ENCODE measurements at places on chromosomes 16 and 17. TPM values are rescaled to one million over a fixed set of nuclear protein-coding genes. Genes with fewer than 3 reads are reported as not detected.

DNA sequence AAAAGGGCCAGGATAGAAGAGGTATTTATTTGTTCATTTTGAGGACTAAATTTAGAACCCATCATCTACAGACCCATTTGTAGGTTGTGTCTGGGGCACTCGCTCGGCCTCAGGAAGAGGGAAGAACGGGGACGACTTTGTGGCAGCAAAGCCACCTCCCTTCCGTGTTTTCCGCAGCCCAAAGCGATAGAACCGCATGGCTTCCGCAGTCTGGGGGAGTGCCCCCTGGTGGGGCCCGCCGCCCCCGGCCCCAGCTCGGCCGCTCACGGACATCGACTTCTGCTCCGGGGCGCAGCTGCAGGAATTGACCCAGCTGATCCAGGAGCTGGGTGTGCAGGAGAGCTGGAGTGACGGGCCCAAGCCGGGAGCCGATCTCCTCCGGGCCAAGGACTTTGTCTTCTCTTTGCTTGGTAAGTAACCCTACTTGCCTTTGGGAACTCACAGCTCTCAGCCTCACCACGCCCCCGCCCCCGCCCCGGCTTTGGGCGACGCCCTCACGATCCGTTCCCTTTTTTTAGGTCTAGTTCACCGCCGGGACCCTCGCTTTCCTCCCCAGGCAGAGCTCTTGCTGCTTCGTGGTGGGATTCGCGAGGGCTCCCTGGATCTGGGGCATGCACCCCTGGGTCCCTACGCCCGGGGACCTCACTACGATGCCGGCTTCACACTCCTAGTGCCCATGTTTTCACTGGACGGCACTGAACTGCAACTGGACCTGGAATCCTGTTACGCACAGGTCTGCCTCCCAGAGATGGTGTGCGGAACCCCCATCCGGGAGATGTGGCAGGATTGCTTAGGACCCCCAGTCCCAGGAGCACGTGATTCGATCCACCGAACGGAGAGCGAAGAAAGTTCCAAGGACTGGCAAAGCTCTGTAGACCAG is 681 bp downstream of the TMEM102 start:
- DNase-seq = peak; percentile 70

GRCh38 chr16:8929086-8929748 is 34.5 kb downstream of the USP7 start:
- DNase-seq = no peak

GRCh38 chr17:57406131-57406980 is 150.0 kb downstream of the MSI2 start:
- peak; percentile 58 for DNase-seq

- peak; percentile 93 for DNase-seq
Observed at GRCh38 chr17:44794851-44795413, 35.2 kb downstream of the GJC1 start.

GRCh38 chr16:57358527-57359095 is at the start of gene CCL22:
Gene CCL22, plus strand, starts transcription at chr16:57358783. Its CDS starts 34 bp downstream, at chr16:57358817.
- no peak for DNase-seq

GRCh38 chr16:50615891-50616290 is 65.2 kb downstream of the SNX20 start:
- no peak for DNase-seq

- peak; percentile 78 for DNase-seq
Observed at GRCh38 chr17:32319548-32319905, 22.4 kb downstream of the C17orf75 start.

- no peak for DNase-seq
Observed at GRCh38 chr17:18267366-18267765, 6.9 kb downstream of the MIEF2 start.

GRCh38 chr17:76411247-76411646 is 26.8 kb downstream of the SPHK1 start:
- no peak for DNase-seq

GRCh38 chr16:78892951-78893733 is 707.4 kb downstream of the MAF start:
- peak; percentile 21 for DNase-seq

GRCh38 chr16:24731722-24732419 is 2.4 kb downstream of the TNRC6A start:
- no peak for DNase-seq

GRCh38 chr17:49457564-49458535 is 37.2 kb upstream of the NGFR start:
- DNase-seq = no peak

DNA sequence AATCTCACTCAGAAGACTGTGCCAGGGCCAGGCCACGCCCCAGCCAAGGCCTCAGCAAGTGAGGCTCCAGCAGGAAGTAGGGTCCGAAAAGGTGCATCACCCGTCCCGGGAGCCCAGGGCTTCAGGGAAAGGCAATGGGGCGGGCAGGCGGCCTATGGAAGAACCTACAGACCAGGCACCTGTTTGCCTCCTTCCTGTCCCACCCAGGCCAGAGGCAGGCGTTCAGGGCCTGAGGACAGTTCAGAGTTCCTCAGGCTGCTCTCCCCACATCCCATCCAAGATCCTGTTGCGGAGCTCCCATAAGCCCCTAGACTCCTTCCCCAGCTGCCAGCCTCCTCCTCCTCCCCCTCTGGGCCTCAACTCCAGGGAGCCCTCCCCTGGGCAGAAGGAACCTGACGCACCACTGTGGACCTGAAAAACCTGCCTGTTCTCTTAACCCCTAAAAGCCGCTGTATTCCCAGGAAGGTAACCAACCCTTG is 2.3 kb downstream of the CLUH start:
- DNase-seq = peak; percentile 44

- DNase-seq = no peak
Observed at GRCh38 chr17:79691931-79692330, 38.8 kb upstream of the ENPP7 start.

GRCh38 chr17:77632619-77633018 is 325.9 kb upstream of the TNRC6C start:
- DNase-seq = no peak

GRCh38 chr17:55426851-55427586 is 5.4 kb upstream of the MMD start:
- DNase-seq = no peak

- DNase-seq = no peak
Observed at GRCh38 chr17:65657251-65657828, 95.9 kb upstream of the AXIN2 start.

DNA sequence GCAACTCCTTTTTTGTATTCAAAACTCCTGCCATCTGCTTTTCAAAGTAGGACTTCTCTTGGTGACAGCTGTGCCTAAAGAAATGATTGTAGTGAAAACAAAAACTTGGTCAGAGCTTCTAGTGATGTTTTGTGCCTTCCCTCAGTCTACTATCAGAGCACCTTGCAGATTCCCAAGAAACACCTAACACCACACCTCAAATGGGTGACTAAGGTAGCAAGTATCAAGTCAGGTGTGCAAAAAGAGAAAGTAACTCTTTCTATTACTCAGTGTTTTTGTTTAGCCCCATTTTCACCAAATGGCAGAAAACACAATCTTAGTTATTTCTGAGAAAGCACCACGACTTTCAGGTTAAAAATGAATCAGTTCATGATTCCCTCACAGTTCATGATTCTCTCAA is 2.0 kb upstream of the PMFBP1 start:
- no peak for DNase-seq

DNA sequence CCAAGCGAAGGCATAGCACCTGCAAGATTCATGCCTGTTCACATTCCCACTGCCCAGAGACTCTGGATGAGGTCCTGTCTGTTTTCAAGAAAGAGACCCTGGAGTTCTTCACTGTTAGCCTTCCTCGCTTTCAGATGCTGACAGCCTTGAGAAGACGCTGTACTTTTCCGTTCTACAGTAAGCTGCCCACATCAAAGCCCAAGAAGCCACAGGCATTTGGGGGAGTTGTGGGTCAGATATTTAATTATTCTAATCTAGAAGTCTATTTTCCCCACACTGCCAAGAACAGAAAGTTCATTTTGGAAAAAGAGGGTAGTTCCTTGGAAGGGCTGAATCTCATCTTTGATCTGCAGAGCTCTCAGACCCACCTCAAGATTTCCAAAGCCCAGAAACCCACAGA is 127.9 kb downstream of the AXIN2 start:
- no peak for DNase-seq

- no peak for DNase-seq
Observed at GRCh38 chr16:79077346-79077745, 523.2 kb downstream of the MAF start.

DNA sequence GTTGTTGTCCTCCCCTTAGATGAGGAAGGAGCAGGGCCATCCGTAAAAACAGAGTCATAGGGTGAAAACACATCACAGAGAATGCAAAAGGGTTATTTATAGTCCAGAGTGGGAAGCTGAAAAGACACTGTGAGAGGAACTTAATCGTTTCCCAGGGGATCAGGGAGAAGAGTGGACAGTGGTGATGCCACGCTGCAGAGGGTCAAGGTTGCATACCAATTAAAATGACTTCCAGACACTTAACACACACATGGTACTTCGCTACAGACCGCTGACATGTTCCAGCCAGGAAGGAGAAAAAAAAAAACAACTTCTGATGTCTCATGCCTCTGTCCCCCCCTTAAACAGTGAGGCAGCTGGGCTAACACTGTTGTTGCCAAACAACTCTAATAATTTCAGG is 713.8 kb upstream of the RBFOX1 start:
- no peak for DNase-seq

GRCh38 chr17:30112794-30113193 is 3.8 kb upstream of the NSRP1 start:
- DNase-seq = no peak

GRCh38 chr16:51545951-51546350 is 394.9 kb upstream of the SALL1 start:
- no peak for DNase-seq

- peak; percentile 27 for DNase-seq
Observed at GRCh38 chr17:75153780-75154194, 525 bp downstream of the JPT1 start.

GRCh38 chr17:39212841-39213480 is 12.8 kb downstream of the STAC2 start:
- DNase-seq = no peak

- DNase-seq = no peak
Observed at GRCh38 chr16:4634768-4635167, 10.1 kb downstream of the MGRN1 start.

DNA sequence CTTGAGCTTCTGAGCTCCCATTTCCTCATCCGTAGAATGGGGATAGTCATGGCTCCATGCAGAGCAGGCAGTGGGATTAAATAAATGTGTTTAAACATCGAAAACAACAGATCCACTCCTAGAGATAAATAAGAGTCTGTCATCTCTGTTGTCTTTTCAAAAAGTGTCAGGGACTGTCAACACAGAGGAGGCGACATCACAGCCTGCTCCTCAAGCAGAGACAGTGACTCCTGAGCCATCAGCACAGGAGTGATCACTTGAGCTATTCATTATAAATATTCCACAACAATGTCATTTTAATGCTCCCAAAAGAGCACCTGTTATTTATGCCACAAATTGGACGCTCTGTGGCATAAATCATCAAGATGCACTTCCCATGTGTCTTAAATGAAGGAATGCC is 605.6 kb upstream of the CDH5 start:
- DNase-seq = no peak

- DNase-seq = no peak
Observed at GRCh38 chr16:9836118-9836736, 346.0 kb downstream of the GRIN2A start.

DNA sequence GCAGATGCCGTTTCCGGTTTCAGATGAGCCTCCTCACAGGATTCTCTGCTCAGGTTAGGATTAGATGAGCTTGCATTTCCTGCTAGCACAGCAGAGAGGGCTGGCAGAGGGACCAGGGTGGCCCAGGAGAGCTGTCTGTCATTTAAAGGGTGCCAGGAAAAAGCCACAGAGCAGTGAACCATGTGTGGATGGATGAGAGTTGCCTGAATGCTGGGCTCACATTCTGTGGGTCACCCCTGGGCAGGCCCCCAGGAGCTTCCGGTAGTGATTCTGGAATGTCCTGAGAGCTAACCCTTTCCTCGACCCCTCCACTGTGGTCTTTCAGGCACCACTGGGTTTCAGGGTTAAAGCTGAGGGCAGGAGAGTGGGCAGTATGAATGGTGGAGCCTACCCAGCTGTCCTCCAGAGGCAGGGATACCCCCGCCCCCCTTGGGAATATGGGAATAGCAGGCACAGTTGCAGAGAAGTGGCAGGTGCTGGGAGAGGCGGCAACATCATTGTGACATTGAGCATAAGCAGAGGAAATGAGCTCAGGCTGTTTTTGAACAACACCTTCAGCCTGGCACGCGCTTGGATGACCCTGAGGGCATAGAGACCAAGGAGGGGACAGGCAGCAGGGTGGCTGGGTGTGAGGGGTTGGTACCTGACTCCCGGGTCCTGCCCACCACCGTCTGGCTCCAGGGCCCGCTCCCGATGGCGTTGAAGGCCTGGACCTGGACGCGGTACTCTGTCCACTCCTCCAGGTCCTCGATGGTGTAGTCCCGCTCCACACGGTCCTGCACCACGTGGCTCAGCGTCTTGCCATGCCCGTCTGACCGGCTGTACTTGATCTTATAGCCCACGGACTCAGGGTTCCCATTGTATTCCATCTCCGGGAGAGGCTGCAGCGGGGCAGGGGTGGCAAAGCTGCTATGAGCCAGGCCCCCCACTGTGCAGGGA is 83.0 kb upstream of the CDC42EP4 start:
- no peak for DNase-seq

Gene CCDC144A
- 1.3 TPM for total RNA-seq

Gene UTS2R
- total RNA-seq = not detected

Gene GPR142
- not detected for total RNA-seq

Gene PLEKHG4
- total RNA-seq = 31.7 TPM

Gene SCN4A
- total RNA-seq = 0.06 TPM

Gene CACNG3
- total RNA-seq = not detected

Gene NPIPA5
- total RNA-seq = not detected

Gene CDIPT
- total RNA-seq = 46.1 TPM

Gene ADAD2
- total RNA-seq = not detected

Gene NPIPB9
- not detected for total RNA-seq

Gene CCL23
- not detected for total RNA-seq

Gene CCL16
- total RNA-seq = not detected

Gene TBC1D3G
- not detected for total RNA-seq

Gene CPHXL2
- not detected for total RNA-seq

Gene FOXN1
- total RNA-seq = not detected

Gene C17orf78
- total RNA-seq = not detected

Gene BEAN1
- total RNA-seq = not detected

Gene APRT
- 106 TPM for total RNA-seq

Gene HOXB1
- not detected for total RNA-seq
